ENCODE measurements at places on chromosomes 1 and 21. TPM values are rescaled to one million over a fixed set of nuclear protein-coding genes. Genes with fewer than 3 reads are reported as not detected.
A peak's percentile ranks its signal among the peaks of the same experiment; 100 is the strongest.

DNA sequence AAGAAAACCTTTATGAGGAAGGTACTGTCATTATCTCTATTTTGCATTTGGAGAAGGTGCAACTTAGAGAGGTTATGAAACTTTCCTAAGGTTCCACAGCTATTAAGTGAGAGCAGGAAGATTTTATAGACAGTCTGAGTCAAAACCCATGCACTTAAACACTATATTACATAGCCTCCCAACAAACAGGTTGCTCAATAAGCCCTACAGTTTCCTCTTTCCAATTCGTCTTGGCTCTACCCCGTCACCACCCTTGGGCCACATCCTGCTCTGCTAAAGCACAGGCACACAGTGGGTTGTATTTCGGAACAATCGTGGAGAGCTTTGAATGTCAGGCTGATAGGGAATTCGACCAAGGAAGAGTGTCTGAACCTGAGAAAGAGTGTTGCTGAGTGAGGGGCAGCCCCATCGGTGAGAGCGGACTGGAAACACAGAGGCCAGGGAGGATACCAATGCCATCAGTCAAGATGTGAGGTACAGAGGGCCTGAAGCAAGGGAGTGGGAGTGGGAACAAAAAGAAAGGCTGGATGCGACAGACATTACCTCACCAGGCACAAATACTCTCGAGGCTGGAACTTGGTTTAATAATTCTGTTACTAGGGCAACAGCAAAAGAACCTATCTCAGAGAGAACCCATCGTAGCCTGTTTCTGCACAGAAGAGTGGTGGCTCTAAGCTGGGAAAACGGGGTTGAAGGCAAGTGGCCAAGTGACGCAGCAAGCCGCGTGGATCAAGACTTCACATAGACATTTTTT, 6.3 kb upstream of the LRRC52 start:
- no peaks in the 10 kb centered on the region for H3K27me3 ChIP-seq
- no peak overlapping the region for H3K27ac ChIP-seq
- DNase-seq = no peak
- no peak overlapping the region for H3K4me3 ChIP-seq

DNA sequence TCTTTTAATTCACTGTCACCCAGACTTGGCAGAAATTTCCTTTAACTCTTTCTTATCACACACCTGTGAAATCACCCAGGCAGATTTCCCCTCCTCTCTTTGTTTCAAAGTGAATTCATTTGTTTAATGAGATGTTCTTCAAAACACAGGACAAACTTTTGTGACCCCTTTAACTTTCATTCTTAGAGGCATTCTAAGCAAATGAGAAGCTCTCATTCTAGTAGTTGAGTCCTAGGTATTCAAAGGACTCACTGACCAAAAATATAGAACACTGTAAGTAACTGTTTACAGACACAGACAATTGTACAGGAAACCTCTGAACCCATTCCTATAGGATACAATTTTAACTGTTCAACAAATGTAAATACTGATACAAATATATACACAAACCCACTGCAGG, 16.9 kb downstream of the LRRC8C start:
- DNase-seq = no peak
- no peaks in the 10 kb centered on the region for H3K36me3 ChIP-seq
- no peaks in the 10 kb centered on the region for H3K4me1 ChIP-seq
- H3K4me3 ChIP-seq = no peak overlapping the region

- peak overlapping the region; percentile 66 for H3K27ac ChIP-seq
- H3K27me3 ChIP-seq = no peaks in the 10 kb centered on the region
Measured at GRCh38 chr1:225578251-225578977, 74.5 kb downstream of the ENAH start.

DNA sequence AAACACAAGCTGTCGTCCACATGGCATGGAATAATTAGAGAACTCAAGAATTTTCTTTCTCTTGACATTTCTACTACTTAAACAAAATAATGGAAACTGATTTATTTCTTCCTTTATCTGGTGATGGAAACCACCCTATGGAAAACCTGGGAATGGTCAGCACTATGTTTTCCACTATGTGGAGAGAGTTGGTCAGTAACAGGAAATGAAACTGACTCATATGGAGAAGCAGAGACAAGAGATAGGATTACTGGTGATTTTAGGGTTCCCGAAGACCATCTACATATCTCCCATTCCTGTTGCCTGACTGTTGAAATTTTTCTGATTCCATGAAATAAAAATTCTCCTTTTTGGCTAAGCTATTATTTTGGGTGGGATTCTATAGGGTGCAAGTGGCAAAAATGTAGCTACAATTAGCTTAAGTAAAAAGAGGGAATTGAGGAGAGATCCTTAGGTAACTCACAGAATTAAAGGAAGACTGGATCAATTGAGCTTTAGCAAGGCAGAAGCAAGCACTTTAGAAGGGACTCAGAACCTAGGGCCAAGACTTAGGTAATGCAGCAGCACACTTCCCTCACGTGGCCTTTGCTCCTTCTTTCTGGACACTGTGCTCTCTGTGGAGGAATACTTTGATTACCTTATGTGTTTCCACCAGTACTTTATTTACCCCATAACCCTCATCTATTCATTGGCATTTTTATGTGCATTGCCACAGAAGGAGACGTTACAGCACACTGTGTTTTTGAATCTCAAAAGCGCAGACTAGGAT, 89.6 kb downstream of the LEPR start:
- no peaks in the 10 kb centered on the region for H3K36me3 ChIP-seq
- peak overlapping the region; percentile 14 for H3K27ac ChIP-seq
- DNase-seq = no peak
- no peak overlapping the region for H3K4me3 ChIP-seq
- no peaks in the 10 kb centered on the region for H3K27me3 ChIP-seq

- no peak overlapping the region for H3K4me3 ChIP-seq
- peak overlapping the region; percentile 55 for H3K27ac ChIP-seq
- H3K36me3 ChIP-seq = no peaks in the 10 kb centered on the region
- peak; percentile 48 for DNase-seq
- H3K27me3 ChIP-seq = no peaks in the 10 kb centered on the region
- H3K4me1 ChIP-seq = peaks cover 4% of the 10 kb centered on the region
Measured at GRCh38 chr1:58874342-58874741, 90.5 kb upstream of the JUN start.

- H3K4me1 ChIP-seq = peaks cover 4% of the 10 kb centered on the region
- no peaks in the 10 kb centered on the region for H3K27me3 ChIP-seq
- no peak for DNase-seq
- no peak overlapping the region for H3K27ac ChIP-seq
- no peaks in the 10 kb centered on the region for H3K36me3 ChIP-seq
- H3K4me3 ChIP-seq = no peak overlapping the region
Measured at GRCh38 chr1:84410328-84411095, 12.2 kb downstream of the DNASE2B start.

GRCh38 chr1:7050751-7051665, 265.8 kb downstream of the CAMTA1 start:
- H3K4me3 ChIP-seq = no peak overlapping the region
- H3K36me3 ChIP-seq = no peaks in the 10 kb centered on the region
- H3K27me3 ChIP-seq = no peaks in the 10 kb centered on the region
- DNase-seq = no peak
- no peak overlapping the region for H3K27ac ChIP-seq

DNA sequence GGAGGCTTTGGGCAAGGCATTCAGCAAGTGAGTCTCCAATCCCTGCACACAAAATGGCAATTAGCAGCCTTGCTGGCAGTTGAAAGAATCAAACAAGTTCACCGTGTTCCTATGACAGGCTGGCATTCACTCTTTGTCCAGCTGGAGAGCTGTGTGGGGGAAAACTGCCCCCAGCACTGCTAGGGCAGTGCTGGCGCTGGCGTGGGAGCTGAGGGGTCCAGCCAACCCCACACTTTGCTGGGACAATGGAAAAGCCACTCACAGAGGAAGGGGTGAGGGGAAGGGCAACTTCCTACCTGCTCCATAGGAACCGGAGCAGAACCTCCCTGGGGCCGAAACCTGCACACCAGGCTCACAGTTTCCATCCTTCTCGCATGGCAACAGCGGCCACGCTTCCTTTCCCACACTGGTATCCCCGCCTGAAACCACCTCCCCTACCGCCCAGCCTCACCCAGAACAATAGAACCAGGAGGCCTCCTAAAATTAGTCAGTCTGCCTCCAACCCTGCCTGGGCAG, 26.7 kb upstream of the KCNN3 start:
- H3K4me3 ChIP-seq = no peak overlapping the region
- H3K27me3 ChIP-seq = peaks cover 12% of the 10 kb centered on the region
- no peak overlapping the region for H3K27ac ChIP-seq
- DNase-seq = no peak

DNA sequence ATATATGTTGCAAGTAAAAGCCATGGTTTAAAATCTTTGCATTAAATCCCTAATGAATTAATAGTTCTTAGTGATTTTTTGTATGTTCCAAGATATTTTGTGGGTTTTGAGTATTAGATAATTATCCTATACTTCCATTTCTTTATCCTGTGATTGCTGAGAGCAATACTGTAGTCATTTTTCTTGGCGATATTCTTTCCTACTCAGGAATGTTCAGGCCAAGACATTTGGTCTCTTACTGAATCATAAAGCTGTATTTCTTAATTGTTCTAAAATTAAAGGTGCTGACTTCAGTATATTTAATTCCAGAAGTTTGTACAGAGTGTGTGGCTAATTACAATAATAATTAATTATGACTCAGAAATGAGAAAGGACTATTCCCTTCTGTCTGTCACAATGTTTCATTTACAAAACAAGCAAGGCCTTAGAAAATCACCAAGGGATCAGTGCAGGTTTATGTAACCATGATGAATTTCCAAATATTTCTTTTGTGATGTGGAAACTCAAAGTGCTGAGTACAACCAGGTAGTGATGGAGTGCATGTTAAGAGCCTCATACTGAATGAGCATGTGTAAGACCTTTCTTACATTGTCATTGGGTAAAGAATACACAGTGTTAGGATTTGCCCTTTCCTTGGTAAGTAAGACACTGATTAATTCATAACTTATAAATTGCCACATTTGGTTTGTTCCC, 161.2 kb downstream of the HMCN1 start:
- H3K36me3 ChIP-seq = no peaks in the 10 kb centered on the region
- no peak overlapping the region for H3K4me3 ChIP-seq
- peak overlapping the region; percentile 17 for H3K27ac ChIP-seq
- no peaks in the 10 kb centered on the region for H3K4me1 ChIP-seq
- H3K27me3 ChIP-seq = no peaks in the 10 kb centered on the region
- no peak for DNase-seq

GRCh38 chr1:171355727-171356126, 41.7 kb downstream of the FMO4 start:
- no peaks in the 10 kb centered on the region for H3K4me1 ChIP-seq
- no peak overlapping the region for H3K27ac ChIP-seq
- H3K4me3 ChIP-seq = no peak overlapping the region
- H3K27me3 ChIP-seq = no peaks in the 10 kb centered on the region

DNA sequence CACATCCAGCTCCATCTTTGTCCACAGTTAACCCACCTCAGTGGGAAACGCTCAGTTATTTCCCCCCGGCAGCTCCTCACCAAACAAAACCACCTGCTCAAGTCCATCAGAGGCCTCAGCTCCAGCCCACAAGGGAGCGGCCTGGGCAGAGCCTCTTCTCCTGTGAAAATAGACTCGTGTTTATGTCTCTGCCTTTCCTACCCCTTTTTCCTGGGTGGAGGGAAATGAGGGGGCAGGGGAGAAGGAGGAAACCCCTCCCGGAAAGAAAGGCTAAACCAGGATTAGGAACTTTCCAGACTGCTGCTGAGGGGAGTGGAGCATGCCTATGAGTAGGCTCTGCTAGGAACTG, 81.6 kb downstream of the PAX7 start:
- peaks cover 15% of the 10 kb centered on the region for H3K27me3 ChIP-seq
- no peaks in the 10 kb centered on the region for H3K36me3 ChIP-seq
- no peak overlapping the region for H3K4me3 ChIP-seq
- H3K27ac ChIP-seq = no peak overlapping the region
- peaks cover 7% of the 10 kb centered on the region for H3K4me1 ChIP-seq
- no peak for DNase-seq

DNA sequence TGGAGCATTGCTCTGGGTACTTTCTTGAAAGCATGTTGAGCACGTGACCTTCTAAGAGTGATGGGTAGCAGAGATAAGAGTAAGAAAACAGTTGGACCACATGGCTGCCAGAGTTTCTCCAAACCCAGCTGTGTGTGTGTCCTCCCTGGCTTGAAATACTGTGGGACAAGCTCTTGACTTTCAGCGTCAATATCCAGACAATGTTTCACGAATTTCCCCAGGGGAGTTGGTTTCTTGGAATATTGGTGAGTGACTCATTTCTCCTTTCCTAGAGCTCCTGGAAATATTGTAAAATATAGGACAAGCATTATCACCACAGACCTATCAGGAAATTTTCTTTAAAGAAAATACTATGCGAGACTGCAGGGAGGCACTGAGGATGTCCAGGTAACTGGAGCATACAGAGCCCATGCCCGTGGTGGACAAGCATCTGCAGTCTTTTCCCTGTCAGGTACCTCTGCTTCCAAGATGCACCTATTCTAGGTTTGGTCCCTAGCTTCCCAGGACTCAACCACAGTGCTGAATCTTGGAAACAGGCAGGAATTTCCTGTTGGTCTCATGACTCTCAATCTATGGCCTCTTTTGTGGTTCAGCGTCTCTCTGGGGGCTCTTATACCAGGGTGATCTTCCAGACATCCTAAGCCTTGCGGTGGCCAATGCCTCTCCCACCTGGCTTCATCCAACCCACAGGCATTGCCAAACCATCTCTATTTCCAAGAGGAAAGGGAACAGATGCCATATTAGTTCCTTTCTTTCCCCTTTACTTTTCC, 67.4 kb downstream of the KCNJ6 start:
- no peaks in the 10 kb centered on the region for H3K36me3 ChIP-seq
- H3K4me1 ChIP-seq = no peaks in the 10 kb centered on the region
- H3K27me3 ChIP-seq = no peaks in the 10 kb centered on the region
- no peak overlapping the region for H3K4me3 ChIP-seq
- H3K27ac ChIP-seq = no peak overlapping the region

GRCh38 chr1:215636258-215636965, 69.3 kb downstream of the KCTD3 start:
- no peak for DNase-seq
- no peaks in the 10 kb centered on the region for H3K36me3 ChIP-seq
- H3K27me3 ChIP-seq = no peaks in the 10 kb centered on the region

GRCh38 chr1:31843506-31843905, 27.7 kb upstream of the SPOCD1 start:
- no peaks in the 10 kb centered on the region for H3K27me3 ChIP-seq
- DNase-seq = no peak
- no peak overlapping the region for H3K4me3 ChIP-seq

- no peaks in the 10 kb centered on the region for H3K36me3 ChIP-seq
- peaks cover 2% of the 10 kb centered on the region for H3K4me1 ChIP-seq
- no peak overlapping the region for H3K27ac ChIP-seq
- H3K27me3 ChIP-seq = no peaks in the 10 kb centered on the region
- DNase-seq = no peak
- H3K4me3 ChIP-seq = no peak overlapping the region
Measured at GRCh38 chr1:29851691-29852090, 615.4 kb downstream of the PTPRU start.

GRCh38 chr1:45913731-45914501, 110.5 kb downstream of the MAST2 start:
- no peaks in the 10 kb centered on the region for H3K27me3 ChIP-seq
- DNase-seq = no peak
- no peaks in the 10 kb centered on the region for H3K36me3 ChIP-seq
- H3K27ac ChIP-seq = peak overlapping the region; percentile 34
- no peak overlapping the region for H3K4me3 ChIP-seq
- peaks cover 12% of the 10 kb centered on the region for H3K4me1 ChIP-seq

The DENND2C gene
- 0.03 TPM for polyA plus RNA-seq

The FMO2 gene
- not detected for polyA plus RNA-seq

The NPHP4 gene
- polyA plus RNA-seq = 4.6 TPM

The KCNE1 gene
- 0.16 TPM for polyA plus RNA-seq

The KISS1 gene
- polyA plus RNA-seq = 0.10 TPM

The RHBDL2 gene
- 0.07 TPM for polyA plus RNA-seq

The C1orf74 gene
- 2.1 TPM for polyA plus RNA-seq

The LHX4 gene
- polyA plus RNA-seq = not detected

The SPOCD1 gene
- polyA plus RNA-seq = 10.7 TPM

The AGMAT gene
- polyA plus RNA-seq = 0.66 TPM
